Ureter (tissue), 1 donor: ENCODE measurements at places on chromosomes 6 and 20.

DNA sequence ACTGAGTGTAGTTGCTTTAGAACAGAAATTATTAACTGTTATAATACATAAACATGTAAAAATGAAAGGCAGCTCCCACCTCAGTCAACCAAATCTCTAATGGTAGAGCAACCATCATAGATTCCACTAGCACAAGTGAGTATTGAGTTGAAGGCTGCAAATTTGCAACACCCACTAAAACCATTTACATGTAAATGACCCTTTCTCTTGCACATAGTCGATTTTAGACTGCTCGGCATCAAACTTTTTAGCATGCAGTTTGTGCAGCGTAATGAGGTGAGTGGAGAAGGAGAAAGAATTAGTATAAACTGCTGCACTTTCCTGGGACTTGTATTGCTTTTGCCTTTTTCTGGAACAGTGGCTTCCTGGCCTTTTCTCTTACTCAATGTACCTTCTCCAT lies 62.8 kb downstream of the FBXO5 start:
- no peak for DNase-seq

- no peak for DNase-seq
These were observed 28.4 kb upstream of the ANKRD60 start for GRCh38 chr20:58256842-58257241.

DNA sequence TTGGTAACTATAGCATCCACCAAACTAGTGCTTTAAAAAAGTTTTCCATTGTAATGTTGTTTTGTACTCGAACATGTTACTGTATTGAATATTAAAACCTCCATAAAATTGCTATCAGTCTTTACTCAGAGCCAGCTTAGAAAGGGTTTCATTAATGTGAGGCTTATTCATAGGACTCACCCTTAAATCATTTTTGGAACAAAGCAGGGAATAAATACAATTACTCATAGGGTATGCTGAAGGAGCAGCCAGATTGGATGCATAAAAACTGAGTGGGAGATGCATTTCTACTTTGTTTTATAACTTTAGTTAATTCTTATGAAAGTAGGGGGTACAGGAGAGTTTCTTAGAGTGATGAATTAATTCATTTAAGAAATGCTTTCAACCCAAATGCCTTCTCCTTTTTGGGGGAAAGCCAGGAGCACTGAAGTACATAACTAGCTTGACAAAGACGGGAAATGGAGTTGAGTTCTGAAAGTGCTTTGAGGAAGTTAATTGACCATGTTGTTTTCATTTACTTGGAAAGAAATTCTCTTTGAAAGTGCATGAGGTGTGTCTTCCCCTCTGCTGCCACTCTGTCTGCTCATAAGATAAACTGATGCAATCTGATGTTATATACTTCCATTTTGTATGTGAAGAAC lies 90.3 kb downstream of the RNF144B start:
- DNase-seq: no peak

DNA sequence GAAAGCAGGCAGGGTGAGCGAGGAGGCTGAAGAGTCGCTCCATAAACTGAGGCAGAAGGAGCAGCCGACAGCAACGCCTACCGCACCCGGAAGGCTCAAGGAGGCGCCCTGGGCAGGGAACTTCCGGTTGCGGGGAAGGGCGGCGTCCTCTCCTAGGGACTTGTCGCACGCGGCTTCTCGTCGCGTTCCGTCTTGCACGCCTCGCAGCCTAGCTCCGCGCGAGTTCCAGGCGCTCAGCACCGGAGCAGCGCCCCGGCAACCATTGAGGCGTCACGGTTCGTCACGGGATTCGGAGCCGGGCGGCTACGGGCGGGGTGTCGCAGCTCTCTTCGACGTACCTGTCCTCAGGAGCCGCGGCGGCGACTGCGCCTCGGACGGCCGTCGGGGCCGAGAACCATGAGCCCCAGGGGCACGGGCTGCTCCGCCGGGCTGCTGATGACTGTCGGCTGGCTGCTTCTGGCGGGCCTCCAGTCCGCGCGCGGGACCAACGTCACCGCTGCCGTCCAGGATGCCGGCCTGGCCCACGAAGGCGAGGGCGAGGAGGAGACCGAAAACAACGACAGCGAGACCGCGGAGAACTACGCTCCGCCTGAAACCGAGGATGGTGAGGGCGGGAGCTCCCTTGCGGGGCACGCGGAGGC lies at the start of gene SPACA1:
Gene SPACA1 (plus strand): TSS at position 332 of the 641 bp plus-strand sequence. CDS start 65 bp downstream, at position 397.
- no peak for DNase-seq

DNA sequence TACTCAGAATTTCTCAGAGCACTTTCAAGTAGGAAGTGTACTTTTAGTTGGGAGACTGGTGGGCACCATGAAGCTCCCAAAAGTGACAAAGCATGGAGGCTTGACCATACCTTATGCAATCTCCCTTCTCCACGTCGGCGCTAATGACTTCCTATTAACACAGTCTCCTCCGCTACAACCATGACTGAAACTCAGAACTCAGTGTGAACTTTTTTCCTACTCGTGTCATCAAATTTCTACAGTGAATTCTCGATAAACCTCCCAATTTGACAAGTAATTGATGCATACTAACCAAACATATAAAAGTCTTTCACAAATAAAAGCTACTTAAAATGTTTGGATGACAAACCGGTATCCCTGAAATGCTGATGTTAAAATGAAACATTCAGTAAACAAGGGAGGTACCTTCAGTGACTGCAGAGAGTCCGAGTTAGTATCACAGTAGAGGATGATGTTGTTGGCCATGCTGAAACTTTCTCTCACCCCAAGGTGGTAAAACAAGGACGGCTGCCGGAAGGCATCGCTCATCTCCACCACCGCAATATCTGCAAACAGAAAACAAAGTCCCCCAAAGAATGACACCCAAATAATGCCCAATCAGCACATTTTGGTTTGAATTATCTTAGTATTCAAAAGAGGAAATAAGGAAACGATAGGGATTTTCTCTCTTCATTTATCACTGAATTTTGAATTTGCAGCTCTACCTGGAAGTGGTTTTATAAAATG lies 72.1 kb downstream of the MAP3K5 start:
- no peak for DNase-seq

- no peak for DNase-seq
These were observed 242.3 kb downstream of the TBX18 start for GRCh38 chr6:84522135-84522549.

DNA sequence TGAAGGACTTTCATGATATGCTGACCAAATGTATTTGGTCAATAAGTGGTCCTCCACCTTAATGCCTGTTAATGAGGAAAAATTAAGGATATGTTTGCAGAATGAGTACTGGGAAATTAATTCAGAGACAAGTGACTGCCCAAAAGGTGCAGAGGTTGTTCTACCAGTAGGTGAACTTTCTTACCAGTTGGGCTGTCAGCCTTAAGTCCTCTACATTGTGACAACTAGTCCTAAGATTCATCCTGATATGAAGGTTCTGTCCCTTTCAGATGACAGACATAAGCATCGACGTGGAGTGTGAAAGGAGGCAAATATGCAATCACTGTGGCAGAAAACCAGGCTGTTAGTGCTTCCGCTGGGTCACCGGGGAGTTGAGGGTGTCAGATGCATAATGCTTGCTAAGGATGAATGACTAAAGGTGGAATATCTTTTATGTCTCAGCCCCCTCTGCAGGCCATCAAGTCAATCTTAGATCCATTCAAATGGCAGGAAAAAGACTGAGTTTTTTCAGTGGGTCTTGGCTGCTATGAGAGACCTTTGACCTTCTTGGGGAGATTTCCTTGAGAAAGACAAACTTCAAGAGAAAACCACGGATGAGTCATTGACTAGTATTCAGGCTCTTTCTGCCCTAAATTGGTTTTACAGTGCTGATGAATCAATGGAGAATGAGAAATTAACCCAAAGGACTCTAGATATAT lies 226.0 kb downstream of the TPBG start:
- DNase-seq: no peak

GRCh38 chr20:815914-816606 lies 17.5 kb upstream of the FAM110A start:
- peak; percentile 56 for DNase-seq

GRCh38 chr6:108360919-108361311 lies 66.1 kb downstream of the AFG1L start:
- no peak for DNase-seq

DNA sequence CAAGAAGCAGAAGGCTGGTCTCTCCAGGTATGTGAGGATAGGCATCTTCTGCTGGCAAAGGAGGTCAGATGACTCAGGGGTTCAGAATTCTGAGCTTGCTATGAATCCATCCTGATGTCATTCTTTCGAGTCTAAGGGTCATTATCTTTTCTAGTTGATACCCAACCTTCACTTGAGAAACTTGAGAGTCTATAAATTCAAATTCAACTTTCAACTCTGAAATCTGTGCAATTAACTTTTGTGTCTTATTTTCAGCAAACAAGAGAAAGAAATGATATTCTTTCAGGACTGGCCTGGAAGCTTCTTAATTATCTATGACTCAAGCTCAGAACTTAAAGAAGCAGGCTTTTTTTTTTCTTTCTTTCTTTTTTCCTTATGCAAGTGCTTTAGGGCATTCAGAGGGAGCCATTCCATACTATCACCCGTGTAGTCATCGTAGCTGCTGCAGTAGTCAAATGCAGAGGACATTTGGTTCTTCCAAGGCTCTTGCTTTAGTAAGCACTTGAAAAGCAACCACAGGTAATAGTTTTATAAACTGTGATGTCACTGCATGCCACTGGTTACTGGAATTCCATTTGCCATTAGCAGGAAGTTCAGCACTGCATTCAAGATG lies 93.0 kb downstream of the ADTRP start:
- no peak for DNase-seq

DNA sequence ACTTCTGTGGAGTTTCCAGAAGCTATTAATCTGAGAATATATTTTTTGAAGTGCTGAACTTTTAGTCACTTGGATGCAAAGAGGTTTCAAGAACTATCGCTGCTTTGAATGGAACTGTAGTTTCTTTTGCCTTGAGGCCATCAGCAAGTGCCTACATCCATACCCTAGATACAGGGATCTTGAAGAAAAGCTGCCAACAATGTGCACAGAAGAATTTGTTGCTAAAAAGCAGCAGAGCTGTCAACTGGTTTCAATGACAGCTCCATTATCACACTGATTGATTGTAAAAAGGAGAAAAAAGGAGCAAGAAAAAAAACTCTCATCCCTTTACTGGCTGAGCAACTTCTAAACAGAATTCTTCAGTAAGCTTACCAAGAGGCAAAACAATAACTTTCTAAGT lies 251.0 kb upstream of the NRSN1 start:
- no peak for DNase-seq

DNA sequence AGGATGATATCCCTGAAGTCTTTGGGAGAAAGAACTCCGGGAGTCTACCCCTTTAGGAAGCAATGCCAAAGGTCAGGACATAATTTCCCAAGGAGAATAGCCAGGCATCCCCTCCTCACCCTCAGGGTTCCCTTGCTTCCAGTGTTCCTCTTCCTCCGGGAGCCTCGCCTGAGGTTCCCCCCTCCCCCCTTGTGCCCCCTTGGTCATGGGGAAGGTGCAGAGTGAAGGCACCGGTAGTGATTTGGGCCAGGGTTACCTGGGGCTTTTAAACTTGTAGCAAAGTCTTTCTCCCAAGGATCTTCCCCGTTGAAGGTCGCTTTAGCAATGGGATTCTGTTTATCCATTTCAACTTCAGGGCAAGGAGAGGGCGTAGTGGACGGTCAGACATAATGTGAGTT lies 1.2 kb downstream of the ISM1 start:
- DNase-seq: no peak
